Activated naive CD8-positive, alpha-beta T cell treated with anti-CD3 and anti-CD28 coated beads for 36 hours (primary cell): ENCODE measurements at places on chromosomes 12 and 14.

- DNase-seq: no peak
Measured at GRCh38 chr14:88037325-88037724, 32.4 kb downstream of the GPR65 start.

- DNase-seq: no peak
Measured at GRCh38 chr12:24760162-24760561, 188.7 kb downstream of the BCAT1 start.

- DNase-seq: no peak
Measured at GRCh38 chr12:92971859-92972524, 42.9 kb upstream of the EEA1 start.

GRCh38 chr12:115571446-115571845, 706.0 kb downstream of the MED13L start:
- no peak for DNase-seq

DNA sequence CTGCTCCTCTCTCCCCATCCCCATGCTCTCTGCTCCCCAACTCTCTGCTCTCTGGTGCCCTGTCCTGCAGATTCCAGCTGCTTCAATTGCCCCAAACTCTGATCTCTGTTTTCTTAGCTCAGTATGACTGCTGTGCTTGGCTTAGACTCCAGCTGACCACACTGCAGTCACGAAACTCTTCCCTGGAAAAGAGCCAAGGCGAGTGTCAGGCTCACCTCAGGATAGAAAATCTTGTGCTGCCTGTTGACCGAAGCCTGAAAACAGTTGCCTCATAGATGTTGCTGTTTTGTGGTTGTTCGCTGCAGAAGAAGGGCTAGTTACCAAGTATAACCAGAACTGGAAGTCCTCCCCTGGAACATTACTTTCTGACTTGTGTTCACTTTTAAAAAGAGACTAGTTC, 6.7 kb upstream of the STON2 start:
- DNase-seq: no peak

- no peak for DNase-seq
Measured at GRCh38 chr12:53807322-53807860, 55.6 kb upstream of the CISTR start.

- DNase-seq: no peak
Measured at GRCh38 chr12:105882404-105882803, 256.4 kb downstream of the NUAK1 start.

DNA sequence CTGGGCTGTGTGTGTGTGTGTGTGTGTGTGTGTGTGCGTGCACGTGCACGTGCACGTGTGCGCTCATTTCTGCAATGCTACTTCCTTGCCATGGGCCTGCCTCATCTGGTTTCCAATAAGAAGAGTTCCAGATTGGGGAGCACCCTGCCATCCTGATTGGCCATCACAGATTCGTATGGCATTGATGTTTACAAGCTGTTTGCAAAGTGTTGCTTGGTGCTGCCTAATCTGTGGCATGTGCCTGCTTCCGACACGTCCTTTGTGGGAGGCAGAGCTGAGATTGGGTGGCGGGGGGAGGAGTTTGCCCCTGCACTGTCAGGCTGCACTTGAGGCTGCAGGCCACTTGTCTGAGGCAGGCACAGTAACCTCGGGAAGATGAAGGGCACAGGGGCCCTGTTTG, 39.2 kb downstream of the SAMD4A start:
- DNase-seq: no peak

DNA sequence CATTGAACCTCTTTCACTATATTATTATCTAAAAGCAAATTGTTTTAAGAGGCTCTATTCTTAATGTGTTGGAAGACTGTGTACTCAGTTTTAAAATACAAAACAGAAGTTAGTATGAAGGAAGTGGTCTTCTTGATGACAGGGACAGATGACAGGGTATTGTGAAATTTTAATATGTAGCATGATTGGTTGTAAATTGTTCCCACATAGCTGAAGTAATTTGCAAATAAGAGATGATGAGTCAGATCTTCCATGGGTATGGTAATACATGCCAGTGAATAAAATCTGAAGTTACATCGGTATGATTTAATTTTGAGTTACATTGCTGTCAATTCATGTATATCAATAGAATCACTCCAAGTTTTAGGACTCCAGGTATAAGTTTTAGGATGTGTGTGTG, 454.8 kb downstream of the AEBP2 start:
- DNase-seq: no peak

GRCh38 chr12:48618541-48618940, 48.7 kb upstream of the LALBA start:
- DNase-seq: peak; percentile 66

GRCh38 chr12:51662728-51663154, 71.7 kb downstream of the SCN8A start:
- no peak for DNase-seq

DNA sequence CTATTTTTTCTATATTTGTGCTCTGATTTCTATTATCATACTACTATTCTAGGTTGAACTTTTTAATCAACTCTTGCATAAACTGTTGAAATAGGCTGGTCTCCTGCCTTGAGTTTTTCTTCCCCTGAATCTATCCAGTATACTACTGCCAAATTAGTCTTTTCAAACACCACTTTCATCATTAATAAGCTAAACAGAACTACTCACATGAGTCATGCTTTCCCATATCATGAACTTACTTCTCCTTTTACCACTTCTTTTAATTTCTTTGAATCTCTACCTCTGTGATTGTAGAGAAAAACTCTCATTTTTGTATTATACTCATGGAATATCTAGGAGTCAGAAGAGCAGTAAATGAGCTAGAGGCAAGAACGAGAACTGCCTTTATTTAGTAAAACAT, 340.3 kb upstream of the PDE3A start:
- DNase-seq: no peak

DNA sequence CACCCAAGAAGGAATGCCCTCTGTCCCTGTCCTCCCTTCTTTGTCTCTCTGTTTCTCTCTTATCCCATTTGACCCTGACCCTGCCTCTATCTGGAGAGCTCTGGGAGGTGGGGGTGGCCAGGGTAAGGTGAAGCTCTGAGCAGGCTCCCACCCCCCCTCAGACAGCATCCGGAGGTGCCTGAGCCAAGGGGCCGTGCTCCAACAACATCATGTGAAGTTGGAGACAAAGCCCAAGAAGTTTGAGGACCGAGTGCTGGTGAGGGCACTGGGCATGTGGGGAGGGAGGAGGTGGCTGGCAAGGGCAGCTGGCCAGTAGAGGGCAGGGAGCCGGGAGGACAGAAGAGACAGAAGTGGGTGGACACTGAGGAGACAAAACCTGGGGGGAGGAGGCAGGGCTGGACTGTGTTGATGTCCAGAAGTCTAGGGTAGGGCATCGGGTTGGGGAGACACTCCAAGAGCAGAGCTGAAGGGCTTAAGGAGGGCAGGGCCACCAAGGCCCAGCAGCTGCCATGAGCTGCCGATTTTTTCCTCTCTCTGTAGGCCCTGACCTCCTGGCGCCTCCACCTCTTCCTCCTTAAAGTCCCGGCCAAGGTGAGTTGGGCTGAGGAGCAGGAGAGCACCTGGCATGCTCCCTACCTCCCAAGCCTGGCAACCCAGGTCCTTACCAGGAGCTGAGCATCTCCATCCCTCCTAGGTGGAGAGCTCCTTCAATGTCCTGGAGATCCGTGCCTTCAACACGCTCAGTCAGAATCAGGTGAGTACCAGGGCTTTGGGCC, 1.9 kb downstream of the CARMIL3 start:
- DNase-seq: no peak

GRCh38 chr14:91149462-91149861, 35.6 kb downstream of the DGLUCY start:
- no peak for DNase-seq

GRCh38 chr14:92383805-92384204, 60.8 kb downstream of the SLC24A4 start:
- DNase-seq: no peak

DNA sequence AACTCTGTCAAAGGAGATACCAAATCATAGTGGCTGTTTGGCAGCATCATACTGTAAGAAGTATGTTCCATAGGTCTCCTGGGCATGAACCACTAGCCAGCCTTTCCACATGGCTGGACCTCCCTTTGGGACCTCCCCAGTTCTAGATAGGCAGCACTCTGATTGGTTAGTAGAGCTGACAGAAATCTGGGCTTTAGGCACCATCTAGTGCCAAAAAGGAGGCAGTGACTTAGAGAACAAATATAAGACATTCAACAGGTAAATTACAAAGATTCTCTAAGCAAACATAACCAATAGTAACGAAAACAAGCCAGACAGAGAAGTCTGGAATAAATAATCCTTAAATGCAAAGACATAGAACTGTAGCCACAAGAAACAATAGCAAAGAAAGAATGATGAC, 148.0 kb upstream of the PDE3A start:
- no peak for DNase-seq

DNA sequence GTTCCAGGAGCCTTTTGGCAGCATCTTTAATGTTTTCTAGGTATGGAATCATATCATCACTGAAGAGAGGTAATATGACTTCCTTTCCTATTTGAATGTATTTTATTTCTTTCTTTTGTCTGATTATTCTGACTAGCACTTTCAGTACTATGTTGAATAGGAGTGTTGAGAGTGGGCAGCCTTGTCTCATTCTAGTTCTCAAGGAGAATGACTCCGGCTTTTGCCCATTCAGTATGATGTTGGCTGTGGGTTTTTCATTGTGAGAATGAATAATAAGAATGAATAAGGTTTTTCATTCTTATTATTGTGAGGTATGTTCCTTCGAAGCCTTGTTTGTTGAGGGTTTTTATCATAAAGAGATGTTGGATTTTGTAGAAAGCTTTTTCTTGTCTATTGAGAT, 98.9 kb downstream of the GPHN start:
- DNase-seq: no peak

GRCh38 chr12:120468821-120469449, 613 bp downstream of the SRSF9 start:
- no peak for DNase-seq

DNA sequence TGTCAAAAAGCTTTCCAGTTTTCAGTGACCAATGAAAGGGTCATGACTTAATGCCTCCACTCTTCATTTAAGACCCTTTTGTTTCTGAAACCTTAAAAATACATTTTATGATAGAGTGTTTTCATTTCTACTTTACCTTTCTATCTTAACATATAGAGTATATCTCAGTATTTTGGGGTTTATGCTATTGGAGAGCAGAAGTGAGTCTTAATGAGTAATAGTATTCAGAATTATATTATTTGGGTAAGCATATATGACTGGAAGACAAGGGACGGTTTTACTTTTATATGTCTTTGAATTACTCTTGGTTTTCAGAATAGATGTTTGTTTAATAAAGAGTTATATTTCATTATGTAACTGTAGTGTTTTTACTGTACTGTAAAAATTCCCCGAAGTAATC, 10.8 kb downstream of the ARHGAP5 start:
- DNase-seq: no peak

- peak; percentile 59 for DNase-seq
Measured at GRCh38 chr12:128914908-128915563, 61.8 kb downstream of the GLT1D1 start.

GRCh38 chr14:38490273-38490672, 234.4 kb upstream of the CLEC14A start:
- no peak for DNase-seq

DNA sequence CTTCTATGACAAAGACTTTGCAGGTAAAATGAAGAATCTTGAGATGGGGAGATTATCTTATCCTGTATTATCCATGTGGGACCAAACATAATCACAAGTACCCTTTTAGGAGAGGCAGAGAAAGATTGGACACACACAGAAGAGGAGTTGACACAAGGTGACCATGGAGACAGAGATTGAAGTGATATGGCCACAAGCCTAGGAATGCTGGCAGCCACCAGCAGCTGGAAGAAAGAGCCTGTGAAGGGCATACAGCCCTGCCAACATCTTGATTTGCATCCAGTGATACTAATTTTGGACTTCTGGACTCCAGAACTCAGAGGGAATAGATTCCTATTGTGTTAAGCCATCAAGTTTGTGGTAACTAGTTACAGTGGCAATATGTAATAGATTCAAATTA, 78.1 kb downstream of the RPS29 start:
- DNase-seq: no peak

DNA sequence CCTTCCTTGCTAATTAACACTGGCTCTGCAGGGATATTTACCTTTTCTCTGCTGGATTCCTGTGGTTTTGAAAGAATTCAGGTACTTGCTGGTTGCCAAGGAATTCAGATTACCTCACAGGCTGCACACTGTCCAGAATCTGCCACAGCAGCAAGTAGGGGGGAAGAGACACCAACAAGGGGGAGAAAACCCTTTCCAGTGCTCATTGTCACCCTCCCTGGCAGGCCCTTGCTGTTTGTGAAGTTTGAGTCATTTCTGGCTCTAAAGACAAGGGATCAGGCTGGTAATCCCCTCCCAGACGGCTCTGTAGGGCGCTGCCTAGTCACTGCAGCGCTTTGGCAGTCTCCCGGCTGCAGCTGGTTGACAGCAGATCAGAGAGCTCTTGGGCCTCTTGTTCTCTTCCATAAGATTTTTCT, 50.8 kb downstream of the TTLL5 start:
- DNase-seq: no peak

GRCh38 chr12:40745386-40745785, 53.1 kb downstream of the CNTN1 start:
- DNase-seq: no peak

GRCh38 chr14:64806862-64807495, 72.7 kb downstream of the SPTB start:
- no peak for DNase-seq

DNA sequence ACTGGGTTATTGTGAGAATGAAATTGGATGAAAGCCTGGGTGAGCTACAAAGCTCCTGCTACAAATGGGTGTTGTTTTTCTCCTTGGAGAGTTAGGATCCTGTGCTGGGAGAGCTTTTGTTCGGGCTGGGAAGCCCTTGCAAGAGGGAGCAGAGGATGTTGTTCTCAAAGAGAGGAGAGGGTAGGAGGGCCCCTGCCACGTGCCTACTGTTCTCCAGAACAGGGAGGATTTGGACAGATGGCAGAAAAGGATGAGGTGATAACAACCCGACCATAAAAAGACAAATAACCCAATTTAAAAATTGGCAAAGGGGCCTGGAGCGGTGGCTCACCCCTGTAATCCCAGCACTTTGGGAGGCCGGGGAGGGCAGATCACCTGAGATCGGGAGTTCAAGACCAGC, 68.8 kb downstream of the GALNT16 start:
- DNase-seq: no peak

- no peak for DNase-seq
Measured at GRCh38 chr14:66974397-66975025, 214.7 kb upstream of the GARIN2 start.
